ENCODE measurements at places on chromosomes 11 and 22.

DNA sequence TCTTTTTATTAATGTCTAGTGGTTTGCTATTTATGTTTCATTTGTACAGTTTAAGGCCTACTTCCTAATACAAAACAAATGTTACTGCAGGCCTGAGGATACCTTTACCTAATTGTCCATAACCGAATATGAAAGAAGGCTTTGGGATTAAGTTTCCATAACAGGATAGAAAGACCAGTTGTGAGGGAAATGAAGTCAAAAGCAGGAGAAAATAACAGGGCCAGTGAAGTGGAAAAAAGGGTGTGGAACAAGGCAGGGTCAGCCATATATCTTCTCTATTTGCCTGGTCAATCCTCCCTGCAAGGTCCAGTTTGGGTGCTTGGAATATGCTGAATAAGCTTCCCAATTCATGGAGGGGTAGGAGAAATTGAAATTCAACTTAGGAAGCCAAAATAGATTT lies 211.5 kb downstream of the SWAP70 start:
- DNase-seq, result no peak

DNA sequence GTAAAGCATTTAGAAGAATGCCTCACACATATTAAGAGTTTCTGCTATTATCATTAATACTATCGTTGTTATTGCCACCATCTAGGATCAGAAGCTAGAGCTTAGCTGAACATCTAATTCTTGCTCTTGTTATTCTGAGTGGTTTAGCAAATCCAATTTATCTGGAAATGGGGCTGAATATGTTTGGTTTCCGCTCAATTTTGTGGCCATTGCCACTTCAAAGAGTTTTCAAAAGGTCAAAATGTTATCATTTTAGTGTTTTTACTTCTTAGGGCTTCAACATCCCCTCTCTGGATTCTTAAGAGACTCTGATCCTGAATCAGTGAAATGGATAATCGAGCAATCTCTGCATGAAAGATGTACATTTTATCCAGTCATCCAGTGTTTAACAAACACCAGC lies 10.2 kb upstream of the PIK3IP1 start:
- DNase-seq, result no peak

DNA sequence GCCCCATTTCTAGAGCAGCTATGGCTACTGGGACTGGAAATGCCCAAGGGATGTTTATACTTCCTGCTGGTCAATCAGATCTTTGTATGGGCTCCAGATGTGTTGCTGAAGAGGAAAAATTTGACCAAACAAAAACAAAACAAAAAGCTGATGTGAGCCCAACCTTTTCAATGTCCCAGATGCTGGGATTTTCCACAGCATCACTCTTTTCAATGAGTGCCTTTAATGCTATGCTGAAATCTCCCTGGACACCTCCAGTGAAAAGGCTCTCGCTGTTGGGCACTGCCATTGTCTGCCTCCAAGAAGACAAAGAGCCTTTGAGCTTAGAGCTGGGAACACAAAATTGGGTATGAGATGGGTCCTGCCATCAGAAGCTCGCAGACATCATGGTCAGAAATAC lies 671.9 kb downstream of the NTM start:
- DNase-seq, result no peak

GRCh38 chr11:111086058-111086457 lies 159.5 kb upstream of the POU2AF2 start:
- no peak for DNase-seq

DNA sequence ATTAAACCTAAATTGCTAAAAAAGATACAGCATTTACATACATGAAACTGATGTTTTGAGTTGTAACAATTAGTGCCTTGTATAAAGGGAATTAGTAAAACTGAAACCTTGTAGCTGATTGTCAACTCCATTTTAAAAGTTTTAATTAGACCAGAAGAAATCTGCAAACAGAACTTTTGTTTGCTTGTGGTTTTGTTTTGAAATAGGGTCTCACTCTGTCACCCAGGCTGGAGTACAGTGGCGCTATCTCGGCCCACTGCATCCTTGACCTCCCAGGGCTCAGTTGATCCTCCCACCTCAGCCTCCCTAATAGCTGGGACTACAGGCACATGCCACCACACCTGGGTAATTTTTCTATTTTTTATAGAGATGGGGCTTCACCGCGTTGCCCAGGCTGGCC lies 86.5 kb upstream of the SLC6A5 start:
- DNase-seq, result no peak

DNA sequence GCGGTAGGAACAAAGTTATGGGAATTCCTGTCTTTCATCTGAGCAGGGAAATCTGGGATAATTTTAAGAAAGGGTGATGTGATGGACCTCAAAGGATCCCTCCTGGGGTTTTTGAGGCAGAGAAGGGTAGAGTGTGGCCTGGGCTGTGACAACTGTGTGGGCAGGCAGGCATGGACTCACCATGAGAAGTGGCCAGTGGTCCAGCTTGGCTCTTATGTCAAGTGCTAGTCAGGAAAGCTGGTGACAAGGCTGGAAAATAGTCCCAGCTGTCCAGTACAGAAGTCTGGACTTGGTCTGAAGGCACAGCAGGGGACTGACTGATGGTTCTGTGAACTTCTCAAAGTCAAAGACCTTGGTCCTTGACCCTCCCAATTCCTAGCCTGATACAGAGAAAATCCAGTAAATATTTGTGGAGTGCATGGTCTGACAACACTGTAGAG lies 1.7 kb downstream of the PPFIBP2 start:
- DNase-seq, result no peak
